Hematopoietic multipotent progenitor cell treated with erythropoietin and hydrocortisone succinate and interleukin-3 and kit ligand, for 8 days (in vitro differentiated cells): ENCODE measurements at places on chromosomes 12 and 14.

DNA sequence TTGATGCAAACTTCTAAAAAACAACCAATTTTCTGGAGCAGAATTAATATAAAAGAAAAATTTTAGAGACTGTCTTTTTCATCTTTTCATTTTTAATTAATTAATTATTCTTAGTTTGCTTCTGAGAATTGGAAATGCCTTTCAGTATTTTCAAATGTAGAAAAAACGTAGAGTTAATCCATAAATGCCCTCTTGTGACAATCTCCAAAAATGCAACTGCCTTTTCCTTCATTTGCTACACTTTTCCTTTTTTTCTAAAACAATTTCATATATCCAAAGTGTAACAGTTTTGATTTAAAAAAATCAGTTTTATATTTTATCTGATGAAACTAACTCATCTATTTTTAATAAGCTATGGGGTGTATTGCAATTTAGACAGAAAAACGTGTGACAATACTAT, 409.3 kb downstream of the PRKD1 start:
- no peak for DNase-seq

DNA sequence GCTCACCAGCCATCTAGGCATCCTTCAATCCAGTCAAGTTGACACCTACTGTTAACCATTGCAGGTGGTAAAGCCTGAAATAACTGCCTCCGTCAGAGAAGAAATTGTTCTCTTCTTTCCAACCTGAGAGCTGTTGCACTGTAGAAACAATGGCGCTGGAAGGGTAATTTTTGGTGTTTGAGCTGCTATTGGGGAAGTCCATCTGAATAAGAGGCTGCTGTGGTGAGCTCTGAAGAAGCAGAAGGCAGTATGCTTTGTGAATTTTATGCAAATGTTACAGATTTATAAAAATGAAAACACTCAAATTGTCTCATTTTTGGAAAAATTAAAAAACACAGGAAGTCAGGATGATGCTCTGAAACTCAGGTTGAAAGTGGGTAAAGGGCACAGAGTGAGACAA, 60.2 kb downstream of the SNAPC1 start:
- no peak for DNase-seq

GRCh38 chr14:33979613-33980276, 28.9 kb upstream of the EGLN3 start:
- no peak for DNase-seq

DNA sequence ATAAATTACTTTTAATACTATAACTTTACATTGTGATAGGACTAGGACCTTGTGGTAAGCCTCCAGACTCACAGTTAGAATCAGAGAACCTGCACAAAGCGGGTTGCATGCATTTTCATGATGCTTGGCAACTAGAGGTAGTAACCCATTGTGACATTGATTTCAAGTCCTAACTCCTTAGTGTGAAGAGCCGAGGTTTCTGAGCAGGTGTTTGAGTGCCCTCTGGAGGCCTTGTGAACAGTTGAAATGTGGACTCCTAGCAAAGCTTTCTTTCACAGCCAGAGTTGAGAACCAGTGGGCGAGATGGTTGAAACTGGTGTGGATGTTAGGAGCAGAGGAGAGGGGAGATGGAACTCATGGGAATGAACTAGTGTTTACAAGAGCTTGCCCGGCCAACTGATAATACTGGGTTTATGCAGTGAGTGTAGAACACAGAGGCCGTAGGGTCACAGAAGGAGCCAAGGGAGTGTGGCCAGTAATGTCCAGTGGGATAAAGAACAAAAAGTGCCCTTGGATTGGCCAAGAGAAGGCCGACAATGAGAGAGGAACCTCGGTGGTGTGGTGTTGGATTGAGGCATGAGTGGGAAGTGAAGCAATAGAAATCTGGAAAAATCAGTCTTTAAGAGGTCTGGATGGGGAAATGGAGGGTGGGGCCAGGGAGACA, 10.9 kb downstream of the ZNF664 start:
- DNase-seq: peak; percentile 76

GRCh38 chr12:108982621-108983219, 38.1 kb downstream of the SVOP start:
- DNase-seq: no peak

- no peak for DNase-seq
Observed at GRCh38 chr14:61636291-61636690, 59.0 kb upstream of the HIF1A start.

DNA sequence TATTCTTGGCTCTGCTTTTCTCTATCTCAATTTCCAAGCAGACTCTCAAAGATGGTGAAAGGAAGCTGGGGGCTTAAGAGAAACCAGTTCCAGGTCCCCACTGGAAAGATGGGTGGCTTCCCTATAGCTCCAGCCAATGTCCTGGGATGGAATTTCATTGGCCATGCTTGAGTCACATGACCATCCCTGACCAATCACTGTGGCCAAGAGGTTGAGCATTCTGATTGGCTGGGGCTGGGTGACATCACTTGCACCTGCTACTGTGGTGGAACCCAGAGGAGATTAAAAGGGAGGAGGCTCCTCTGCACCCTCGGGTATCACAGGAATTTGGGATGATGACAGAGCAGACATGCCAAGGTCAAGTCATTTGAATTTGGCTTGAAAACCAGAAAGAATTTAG, 436.5 kb downstream of the TMEM132D start:
- DNase-seq: no peak

GRCh38 chr12:89706986-89707702, 1.5 kb downstream of the ATP2B1 start:
- no peak for DNase-seq

GRCh38 chr12:132336451-132337413, 7.3 kb upstream of the GALNT9 start:
- no peak for DNase-seq

GRCh38 chr12:56119361-56119796, 1.3 kb downstream of the ZC3H10 start:
- peak; percentile 93 for DNase-seq
